ENCODE measurements at places on chromosomes 4 and X.

DNA sequence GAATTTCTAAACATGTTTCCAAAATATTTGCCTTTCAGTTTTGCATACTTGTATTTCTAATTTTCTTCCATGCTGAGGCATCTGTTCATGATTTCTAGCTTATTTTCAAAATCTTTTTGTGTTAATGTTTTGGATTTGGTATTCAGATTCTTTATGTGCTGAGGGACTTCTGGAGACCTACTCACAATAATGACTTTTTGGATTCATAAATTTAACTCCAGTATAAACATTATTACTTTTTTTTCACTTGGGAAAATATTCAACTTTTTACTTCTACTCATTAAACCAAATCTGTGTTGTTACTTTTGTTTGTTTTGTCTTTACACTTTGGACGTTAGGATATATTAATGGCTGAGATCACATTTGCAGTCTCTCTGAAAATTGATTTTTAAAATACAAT is 183.7 kb downstream of the TENM3 start:
- no peak for DNase-seq

DNA sequence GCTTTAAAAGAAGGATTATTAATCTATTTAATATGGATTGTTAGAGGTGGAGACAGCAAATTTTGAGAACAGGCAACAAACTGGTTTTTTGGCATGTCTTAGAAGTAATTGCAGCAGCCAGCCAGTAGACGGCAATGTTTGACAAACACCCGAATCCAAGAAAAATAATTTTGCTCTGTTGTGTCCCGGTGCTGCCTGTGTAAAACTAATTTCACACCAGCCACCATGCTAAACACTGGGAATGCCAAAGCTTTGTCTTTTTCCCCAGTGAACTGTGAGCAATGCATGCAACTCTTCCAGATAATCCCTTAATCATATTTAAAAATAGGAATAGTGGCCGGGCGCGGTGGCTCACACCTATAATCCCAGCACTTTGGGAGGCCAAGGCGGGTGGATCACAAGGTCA is 25.9 kb downstream of the SMIM31 start:
- no peak for DNase-seq

- no peak for DNase-seq
Measured at GRCh38 chr4:149896432-149896831, 80.8 kb upstream of the IQCM start.

DNA sequence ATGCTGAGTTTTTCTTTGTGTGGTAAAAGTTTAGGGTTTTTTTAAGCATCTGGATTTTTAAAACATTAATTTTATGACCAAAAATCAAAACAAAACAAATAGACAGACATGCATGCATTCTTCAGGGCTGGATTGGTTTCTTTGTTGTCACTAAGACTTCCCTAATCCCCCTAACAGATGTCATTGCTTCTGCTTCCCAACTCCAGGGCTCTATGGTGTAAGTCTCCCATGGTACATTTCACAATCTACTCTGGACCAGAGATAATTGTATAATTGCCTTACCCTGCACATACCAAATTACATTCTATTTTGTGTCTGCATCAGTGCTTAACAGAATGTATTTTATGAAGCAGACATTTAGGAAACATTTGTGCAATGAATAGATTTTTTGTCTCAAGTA is 529.1 kb upstream of the SMIM31 start:
- no peak for DNase-seq

DNA sequence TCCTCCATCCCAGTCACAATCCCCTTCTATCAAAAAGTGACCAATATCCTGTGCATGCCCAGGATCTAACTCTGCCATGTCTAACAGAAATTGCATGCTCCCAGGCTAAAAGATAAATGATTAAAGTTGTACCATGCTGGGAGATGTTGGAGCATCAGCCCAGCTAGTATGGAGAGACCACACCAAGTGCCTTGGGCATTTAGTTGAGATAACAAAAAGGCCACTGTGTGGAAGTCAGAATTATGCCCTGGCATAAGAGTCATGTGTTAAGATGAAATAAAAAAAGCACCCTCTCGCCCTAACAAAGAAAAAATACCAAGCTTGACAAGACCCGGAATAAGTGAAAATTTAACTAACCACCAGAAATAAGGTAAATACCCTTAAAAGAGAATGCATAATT is 155.9 kb upstream of the CENPE start:
- DNase-seq: no peak

GRCh38 chrX:118698516-118699170 is 28.8 kb upstream of the IL13RA1 start:
- no peak for DNase-seq

GRCh38 chr4:156197216-156197615 is 243.6 kb upstream of the CTSO start:
- DNase-seq: no peak

DNA sequence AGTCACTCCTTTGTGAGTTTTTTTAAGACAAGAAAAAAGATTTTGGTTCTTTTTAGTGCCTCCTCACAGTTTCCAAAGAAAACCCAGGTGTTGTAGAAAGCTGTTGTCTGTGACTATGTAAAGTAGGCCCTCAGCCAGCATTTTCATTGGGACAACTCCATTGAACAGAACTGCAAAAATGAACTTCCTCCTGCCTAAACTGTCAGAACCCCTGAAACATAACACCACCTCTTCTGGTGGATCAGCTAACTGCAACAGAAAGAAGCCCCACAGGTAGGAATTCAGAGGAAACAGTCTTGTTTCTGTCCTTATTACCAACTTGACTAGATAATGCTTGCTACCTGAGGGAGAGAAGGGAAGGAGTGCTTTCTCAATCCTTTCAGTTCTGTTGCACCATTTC is 3.4 kb upstream of the ATP11C start:
- DNase-seq: no peak

DNA sequence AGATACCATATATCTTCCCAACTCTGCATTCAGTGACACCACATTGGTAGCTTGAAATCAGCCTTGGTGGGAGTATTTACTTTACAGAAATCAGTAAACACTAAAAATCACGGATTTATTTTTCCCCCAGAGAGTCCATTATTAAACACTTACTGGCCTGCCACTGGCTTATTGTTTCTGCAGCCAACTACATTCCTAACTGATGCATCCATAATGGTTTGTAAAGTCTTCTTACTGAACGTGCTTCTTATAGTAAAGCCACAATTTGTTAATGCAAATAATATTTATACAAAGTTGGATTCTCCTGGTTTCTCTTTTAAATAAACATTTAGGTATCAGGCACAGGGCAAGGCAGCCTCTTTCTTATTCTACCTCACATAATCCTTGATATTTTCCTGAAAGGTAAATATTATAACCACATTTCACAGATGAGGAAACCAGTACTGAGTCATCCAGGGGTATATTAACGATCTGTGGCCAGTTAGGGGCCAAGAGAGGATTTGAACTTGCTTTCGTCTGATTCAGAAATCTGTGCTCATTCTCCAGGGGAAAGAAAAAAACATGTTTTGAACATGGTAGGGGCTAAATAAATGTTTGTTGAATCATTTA is 136.5 kb downstream of the RAB28 start:
- DNase-seq: no peak

- DNase-seq: no peak
Measured at GRCh38 chrX:140711894-140712293, 2.3 kb downstream of the LINC00632 start.

- no peak for DNase-seq
Measured at GRCh38 chr4:146165840-146166239, 9.7 kb upstream of the LSM6 start.

- DNase-seq: no peak
Measured at GRCh38 chr4:177376024-177376423, 66.2 kb downstream of the AGA start.

- no peak for DNase-seq
Measured at GRCh38 chrX:2474280-2474962, 26.4 kb downstream of the DHRSX start.

DNA sequence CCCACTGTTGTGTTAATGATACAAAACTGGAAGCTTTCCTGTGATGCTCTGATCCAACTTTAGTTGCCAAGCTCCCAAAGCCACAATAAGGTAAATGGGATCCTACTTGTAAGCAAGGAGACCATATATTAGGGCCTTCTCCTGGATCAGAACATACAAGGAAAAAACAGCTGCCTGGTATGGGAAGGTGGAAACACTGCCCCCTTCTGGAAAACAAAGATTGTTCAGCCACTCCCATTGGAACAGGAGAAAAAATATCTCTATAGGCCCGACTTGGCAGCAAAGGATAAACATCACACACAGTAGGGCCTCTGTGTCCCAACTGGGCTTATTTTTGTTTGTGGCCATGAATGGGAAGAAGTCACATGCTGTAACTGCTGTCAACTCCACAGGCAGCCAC is 166.5 kb downstream of the TBX22 start:
- DNase-seq: no peak

DNA sequence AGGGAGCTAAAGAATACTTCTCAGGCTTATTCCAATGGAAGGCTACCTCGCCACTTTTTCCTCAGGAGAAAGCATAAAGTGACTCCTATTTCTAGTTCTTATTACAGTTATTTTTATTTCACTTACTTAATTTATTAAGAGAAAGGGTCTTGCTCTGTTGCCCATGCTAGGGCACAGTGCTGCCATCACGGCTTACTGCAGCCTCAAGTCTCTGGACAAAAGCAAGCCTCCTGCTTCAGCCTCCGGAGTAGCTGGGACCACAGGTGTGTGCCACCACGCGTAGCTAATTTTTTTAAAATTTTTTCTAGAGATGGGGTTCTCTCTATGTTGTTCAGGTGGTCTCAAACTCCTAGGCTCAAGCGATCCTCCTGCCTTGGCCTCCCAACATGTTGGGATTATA is 36.0 kb upstream of the CHRNA9 start:
- no peak for DNase-seq

- no peak for DNase-seq
Measured at GRCh38 chr4:77002321-77003107, 53.0 kb downstream of the SEPTIN11 start.

DNA sequence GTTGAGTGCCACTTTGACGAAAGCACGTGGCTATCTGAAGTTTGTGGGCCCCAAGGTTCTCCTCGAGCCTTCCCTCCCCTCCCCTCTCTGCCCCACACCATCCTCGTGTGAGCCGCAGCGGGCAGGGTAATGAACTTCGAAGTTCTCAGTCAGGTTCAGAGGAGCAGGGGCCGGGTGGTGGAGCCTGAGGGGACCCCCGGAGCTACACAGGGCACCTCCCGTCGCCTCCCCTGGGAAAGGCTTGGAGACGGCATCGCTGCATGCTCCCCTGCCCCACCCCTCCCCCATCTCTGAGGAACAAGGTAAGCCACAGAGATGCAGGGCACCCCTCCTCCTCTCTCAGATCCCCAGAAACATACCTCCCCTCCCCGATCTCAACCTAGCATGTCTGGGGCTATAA is 2.8 kb upstream of the NKX1-1 start:
- no peak for DNase-seq

- DNase-seq: no peak
Measured at GRCh38 chr4:166277853-166278252, 404.8 kb downstream of the TLL1 start.

DNA sequence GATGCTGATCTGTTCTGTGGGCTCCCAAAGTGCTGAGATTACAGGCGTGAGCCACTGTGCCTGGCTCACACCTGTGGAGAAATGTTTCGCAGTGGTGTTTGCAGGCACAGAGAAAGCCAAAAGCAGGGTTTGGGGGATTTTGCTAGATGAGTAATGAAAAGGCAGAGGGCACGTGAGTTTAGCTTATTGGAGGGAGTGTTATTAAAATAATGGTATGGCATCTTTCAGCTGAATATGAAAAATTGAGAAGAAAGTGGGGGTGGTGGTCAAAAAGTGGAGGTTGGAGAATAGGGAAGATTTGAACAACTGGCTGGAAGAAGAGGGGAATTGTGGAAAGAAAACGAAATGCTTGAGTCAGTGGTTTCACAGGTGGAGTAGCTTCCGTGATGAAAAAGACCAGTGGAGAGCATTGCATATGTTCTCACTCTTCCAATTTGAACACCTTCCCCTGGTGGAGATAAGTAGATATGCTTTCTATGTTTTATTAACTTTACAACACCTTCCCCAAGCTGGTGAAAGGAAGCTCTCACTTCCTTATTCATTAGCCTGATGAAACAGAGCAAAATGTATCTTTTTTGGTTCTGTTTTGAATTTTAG is 1.1 kb upstream of the CHST7 start:
- no peak for DNase-seq

DNA sequence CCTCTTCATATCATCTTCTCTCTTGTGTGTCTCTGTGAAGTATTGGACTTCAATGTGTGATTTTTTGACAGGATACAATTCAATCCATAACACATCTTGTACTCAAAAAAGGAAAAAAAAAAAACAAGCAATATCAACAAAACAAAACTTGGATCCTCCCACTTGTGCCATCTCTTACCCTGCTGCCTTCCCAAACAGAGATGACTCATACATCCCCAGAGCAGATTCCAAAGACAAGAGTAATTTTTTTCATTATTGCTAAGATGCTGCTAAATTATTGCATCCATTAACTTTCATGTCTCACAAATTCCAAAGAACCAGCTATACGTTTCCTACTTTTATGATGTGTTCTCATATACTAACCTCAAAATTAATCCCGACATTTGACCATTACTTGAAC is 479.2 kb downstream of the GBA3 start:
- no peak for DNase-seq
